Upper lobe of right lung (tissue), 1 donor: ENCODE measurements at places on chromosomes 5 and 9.

- no peak for DNase-seq
These were observed 144.8 kb downstream of the TRIM36 start for GRCh38 chr5:115024922-115025321.

DNA sequence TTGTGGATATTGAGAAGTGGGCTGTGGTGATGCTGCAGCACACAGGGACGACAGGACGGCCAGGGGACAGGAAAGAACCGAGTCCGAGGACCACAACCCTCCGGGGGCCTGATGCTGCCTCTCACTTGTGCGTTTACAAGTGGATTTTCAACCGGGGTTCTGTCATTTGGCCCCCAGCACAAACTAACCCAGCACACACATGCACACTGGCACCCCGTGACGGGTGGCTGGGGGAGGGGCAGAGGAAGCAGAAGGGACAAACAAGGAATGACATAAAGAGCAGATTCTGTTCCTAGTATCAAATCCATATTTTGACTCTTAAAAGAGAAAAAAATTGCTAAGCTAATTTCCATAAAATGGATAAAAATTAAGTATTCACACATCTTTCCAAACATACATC lies 18.3 kb upstream of the ZFYVE16 start:
- peak; percentile 69 for DNase-seq

DNA sequence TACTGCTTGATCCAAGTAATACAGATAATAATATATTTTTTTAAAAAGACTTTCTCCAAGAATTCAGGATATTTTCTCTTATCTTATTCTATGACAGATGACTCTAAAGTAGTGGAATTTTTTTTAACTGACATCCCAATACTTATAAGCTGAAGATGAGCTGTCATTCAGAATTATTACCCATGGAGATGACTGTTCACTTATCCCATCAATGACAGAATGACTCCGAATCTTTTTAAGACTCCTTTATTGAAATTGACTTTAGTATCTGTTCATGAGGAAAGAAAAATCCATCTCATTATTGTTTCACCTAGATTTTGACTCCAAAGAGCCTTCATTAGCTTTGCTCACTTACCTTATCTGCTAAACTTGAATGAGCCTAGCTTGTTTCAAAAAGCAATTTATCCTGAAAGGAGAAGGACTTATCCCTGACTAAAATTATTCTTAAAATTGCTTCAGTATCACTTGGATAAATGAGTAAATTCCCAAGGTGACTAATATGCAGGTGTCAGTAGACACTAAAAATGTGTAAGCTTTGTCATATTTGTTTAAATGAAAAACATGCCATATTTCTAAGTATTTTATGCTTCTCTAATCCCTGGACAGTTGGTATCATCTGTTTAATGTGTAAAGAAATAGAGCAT lies 146.9 kb downstream of the PLCXD3 start:
- DNase-seq, result no peak

DNA sequence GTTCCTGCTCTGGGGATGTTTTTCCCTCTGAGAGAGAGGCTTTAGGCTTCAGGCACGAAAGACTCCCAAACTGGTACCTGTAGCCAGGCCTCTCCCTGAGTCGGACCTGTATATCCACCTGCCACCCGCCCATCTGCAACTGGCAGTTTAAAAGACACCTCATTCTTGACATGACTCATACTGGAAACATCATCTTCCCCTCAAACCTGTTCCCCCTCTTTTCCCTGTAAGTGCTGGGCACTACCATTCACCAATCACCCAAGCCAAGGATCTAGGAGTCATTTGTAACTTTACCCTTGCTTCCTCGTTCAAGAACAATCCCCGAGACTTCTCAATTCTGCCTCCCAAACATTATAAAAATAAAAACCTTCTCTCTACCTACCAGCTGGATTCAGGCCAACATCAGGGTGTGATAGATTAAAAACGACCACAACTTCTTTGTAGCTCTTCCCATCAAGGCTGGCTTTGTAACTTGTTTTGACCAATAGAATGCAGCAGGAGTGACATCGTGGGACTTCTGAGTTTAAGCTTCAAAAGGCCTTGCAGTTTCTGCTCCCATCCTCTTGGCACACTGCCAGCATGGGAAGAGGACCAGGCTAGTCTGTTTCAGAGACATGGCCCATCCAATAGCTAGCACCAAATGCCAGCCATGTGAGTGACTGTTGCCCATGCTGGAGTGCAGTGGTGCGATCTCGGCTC lies 1.8 kb upstream of the WDR31 start:
- no peak for DNase-seq

DNA sequence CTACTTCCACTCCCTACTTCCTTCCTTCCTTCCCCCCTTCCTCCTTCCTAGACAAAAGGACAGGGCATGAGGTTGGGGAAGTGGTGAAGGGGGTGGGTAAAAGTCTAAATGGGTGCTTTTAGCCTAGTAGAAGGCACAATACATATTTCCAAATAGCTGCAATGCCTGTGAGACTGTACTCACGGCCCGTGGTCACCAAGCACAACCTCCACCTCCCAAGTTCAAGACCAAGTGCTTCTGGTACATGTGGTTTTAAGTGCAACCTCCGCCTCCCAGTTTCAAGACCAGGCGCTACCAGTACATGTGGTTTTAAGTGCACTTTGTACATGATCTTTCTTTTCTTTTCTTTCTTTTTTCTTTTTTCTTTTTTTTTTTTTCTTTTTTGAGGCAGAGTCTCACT lies 14.5 kb upstream of the NTNG2 start:
- no peak for DNase-seq

GRCh38 chr9:14782286-14783051 lies 59.9 kb upstream of the CER1 start:
- no peak for DNase-seq

GRCh38 chr9:116935149-116935897 lies 248.2 kb downstream of the TRIM32 start:
- no peak for DNase-seq

DNA sequence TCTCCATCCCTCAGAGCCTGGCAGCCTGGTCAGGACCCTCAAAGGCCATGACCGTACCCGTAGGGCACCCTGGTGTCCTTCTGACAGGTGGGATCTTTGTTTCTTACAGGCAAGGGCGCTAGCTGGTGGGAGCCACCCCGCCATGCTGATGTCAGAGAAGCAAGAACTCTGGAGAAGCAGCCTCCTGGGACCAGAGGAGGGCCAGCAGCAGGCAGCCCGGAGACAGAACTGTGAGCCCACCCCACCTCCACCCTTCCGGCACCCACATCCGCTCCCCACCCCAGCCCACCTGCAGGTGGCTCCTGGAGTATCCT lies 42.2 kb upstream of the IL17B start:
- no peak for DNase-seq

- no peak for DNase-seq
These were observed 98.5 kb downstream of the STRBP start for GRCh38 chr9:123169926-123170325.

- DNase-seq, result no peak
These were observed 133.6 kb downstream of the MLLT3 start for GRCh38 chr9:20488691-20489090.

DNA sequence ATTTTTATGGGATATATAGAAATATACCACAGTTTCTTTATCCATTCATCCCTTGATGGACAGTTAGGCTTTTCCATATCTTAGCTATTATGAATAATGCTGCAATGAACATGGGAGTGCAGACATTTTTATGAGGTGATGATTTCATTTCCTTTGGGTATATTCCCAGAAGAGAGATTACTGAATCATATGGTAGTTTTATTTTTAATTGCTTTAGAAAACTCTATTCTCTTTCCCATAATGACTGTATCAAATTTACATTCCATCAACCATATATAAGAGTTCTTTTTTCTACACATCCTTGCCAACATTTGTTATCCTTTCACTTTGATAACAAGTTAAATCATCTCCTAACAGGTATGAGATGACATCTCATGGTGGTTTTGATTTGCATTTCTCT lies 821.6 kb downstream of the TLE1 start:
- DNase-seq, result no peak

DNA sequence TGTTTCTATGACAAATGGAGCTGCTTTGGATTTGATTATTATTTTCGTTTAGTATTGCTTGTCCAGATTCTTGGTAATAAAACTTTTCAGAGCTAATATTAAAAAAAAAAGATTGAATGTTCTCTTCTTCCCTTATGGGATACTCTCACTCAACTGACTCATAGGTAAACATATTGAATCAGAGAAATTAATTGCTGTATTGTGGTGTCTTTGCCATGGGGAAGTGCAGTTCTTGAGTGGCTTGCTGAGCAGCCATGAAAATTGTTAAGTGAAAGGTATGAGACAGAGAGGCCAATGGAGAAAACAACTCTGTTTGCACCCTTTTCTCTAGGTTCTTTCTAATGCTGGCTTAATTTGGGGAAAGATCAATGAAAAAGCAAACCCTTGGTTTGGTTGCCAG lies 149.9 kb upstream of the HMHB1 start:
- no peak for DNase-seq

DNA sequence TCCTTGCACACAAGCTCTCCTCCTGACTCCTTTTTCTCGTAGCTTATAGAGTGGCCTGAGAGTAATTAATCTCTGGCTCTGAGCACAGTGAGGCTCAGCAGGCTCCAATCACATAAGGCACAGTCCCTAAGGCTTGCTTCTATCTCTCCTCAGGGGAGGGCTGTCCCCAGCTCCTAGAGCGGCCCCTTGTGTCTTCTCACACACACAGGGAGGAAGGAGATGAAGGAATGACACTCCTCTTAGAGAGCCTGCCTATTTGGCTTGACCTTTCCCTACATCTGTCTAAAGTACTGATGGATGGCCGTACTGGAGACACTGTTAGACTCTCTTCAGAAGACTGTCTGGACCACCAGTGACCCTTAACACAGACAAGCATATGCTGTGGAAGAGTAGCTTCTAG lies 12.9 kb downstream of the TAS2R1 start:
- DNase-seq, result no peak

DNA sequence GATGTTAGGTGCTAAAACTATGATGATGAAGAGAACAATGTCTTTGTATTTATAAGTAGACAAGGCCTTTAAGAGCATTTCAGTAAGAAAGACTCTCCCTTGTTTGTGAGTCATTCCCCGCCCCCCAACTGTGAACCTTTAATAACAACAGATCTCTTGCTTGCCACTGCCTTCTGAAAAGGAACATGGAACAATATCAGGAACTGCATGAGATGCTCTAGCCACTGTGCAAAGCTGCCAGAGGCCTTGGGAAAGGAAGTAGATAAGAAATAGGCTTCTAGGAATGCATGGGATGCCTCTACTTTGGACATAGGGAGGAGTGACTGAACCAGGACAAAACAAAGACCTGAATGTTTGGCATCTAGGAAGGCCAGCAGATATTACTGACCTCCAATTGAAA lies 296.1 kb upstream of the MPDZ start:
- no peak for DNase-seq

- DNase-seq, result no peak
These were observed 13.2 kb downstream of the TUT7 start for GRCh38 chr9:86341007-86341491.

GRCh38 chr9:34927061-34927460 lies 31.0 kb upstream of the PHF24 start:
- DNase-seq, result no peak

DNA sequence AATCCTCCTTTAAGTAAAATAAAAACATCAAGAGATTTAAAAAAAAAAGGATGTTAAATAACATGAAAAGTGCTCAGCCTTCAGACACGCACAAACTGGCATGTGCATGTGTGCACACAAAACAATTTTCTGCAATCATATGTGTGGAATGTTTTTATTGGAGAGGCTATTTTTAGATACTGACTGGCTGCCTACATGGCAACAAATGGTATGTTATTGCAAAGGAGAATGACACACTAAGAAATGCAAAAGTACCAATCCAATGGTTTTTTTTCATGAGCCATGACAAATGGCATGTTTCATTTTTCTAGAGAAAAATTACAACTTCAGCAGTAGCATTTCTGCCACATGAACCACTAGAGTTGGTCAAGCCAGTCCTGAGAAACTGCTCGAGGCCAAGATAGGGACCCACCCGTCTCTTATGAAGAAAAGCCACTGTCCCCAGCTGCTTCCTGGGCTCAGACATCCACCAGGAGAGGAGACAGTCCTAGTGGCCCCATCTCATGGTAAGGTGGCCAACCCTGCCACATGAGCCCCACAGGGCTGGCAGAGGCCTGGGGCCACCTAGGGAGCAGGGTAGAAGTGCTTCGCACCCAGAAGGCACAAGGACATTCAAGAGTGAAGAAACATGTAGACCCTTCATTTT lies 116.4 kb downstream of the MYO10 start:
- no peak for DNase-seq

DNA sequence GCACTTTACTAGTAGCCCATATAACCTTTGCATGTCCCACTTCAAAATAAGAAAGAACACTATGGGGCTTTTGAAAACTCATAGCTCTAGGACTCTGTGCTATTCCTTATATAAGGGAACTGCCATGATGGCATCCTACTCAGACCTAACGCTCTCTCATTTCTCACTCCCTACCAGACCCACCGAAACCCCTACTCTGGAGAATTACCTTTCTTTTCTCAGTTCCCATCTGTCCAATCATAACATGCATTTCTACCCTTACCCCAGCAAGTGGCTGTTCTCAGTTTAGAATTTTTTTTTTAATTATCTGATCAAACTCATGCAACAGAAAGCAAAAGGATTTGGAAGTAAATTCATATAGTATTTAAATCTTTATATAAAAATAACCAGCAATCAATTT lies 27.3 kb downstream of the CARNMT1 start:
- DNase-seq, result no peak

- no peak for DNase-seq
These were observed 452.3 kb upstream of the RORB start for GRCh38 chr9:74044844-74045243.

- DNase-seq, result no peak
These were observed 56.9 kb upstream of the VCAN start for GRCh38 chr5:83414601-83415000.

- DNase-seq, result no peak
These were observed 6.9 kb downstream of the PBX3 start for GRCh38 chr9:125754096-125754495.

DNA sequence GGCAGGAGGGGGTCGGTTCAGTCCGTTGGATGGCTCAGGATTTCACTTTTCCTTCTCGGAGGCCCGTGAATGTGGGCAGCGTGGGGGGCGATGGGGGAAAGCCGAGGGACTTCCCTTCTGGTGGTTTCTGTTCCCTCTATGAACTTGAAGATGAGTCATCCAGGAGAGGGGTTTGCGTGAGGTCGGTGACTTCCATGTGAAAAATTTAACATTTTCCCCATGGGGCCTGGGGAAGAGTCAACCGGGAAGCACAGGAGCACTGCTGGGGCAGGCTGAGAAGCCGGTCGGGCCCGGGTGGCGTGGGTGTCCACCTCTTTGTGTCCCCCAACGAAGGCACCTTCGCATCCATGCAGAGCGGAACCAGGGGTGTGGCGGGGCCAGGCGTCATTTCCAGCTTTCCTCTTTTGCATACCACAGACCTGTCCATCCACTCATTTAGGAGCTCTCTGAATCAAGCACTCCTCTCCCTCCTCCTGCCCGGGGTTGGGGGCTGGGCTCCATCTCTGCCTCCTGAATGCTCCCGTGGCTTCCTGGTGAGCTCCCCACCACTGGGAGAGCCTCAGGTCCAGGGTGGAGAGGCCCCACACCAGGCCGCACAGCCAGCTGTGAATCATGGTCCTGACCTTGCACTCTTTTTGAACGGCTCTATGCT lies 68.4 kb downstream of the ANKRD33B start:
- DNase-seq, result peak; percentile 71
